BE2C (cell line): ENCODE measurements at places on chromosomes 7 and 10.
A peak's percentile ranks its signal among the peaks of the same experiment; 100 is the strongest.

DNA sequence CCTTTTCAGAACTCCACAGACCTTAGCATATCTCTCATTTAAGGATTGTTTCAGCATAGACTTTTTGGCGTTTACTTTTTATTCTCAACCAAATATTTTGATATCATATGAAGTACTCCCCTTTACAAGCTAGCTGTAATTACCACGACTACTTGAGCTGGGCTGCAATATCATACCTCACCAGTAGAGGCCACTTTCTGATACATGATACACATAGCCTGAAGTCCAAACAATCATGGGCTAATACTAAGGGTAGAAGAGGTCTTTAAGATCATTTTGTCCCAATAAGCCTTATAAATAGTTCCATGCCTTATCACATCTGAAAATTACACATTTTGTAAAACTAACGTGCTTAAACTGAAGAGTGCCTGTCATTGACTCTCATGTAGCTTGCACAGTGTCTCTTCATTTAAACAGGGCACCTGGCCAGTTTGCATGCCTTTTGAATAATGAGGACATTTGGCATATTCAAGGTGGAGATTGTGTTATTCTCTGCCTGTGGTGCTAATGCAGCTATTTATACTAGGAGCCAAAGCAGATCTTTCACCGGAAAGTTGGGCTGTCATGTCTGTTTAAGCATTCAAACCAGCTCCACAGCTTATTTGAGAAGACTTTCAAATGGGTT is 403.7 kb upstream of the ZMIZ1 start:
- DNase-seq = no peak

DNA sequence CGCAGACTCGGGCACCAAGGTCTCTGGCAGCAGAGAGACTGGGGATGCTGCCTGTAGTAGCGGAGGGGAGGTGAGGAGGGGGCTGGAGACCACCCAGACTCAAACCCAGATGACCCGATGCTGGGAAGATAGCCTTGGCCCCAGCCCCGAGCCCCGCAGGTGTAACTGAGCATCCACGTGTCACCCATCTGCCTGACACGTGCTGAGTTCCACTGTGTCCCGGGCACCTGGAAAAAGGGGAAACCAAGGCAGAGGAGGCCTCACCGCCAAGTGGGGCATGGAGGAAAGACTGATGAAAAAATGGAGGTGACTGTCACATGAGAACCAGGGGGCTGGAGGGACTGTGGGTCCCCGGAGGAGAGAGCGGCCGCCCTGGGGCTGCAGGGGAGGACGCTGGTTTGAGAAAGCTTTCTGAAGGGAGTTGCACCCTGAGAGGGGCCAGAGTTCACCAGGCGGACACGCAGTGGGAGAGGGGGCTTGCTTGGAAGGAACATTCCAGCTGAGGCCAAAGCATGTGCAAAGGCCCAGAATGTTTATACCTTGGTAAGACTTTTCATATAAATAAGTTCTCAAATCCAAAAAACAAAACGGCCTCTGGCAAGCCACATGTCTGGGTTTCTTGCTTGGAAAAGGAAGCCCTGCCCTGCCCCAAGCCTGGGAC is 27.4 kb upstream of the ELN start:
- DNase-seq = no peak

DNA sequence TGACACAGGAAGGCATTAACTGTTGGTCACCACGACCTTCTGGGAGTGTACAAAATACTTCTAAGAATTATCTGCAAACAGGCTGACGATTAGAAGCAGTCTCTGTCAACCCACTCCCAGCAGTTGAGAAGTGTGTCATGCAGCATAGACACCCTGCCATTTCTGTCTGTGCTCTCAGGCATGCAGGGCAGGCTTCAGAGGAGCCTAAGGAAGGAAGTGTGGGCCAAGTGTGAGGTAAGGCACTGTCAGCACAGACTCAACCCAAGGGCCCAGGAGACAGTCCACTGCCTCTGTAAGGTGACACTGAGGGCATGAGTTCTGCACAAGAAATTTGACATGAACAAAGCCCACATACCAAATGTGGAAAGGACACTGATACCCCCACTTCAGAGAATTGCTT is 109.0 kb upstream of the VIPR2 start:
- no peak for DNase-seq

- DNase-seq = no peak
Measured at GRCh38 chr10:79402951-79403350, 42.5 kb downstream of the ZCCHC24 start.

DNA sequence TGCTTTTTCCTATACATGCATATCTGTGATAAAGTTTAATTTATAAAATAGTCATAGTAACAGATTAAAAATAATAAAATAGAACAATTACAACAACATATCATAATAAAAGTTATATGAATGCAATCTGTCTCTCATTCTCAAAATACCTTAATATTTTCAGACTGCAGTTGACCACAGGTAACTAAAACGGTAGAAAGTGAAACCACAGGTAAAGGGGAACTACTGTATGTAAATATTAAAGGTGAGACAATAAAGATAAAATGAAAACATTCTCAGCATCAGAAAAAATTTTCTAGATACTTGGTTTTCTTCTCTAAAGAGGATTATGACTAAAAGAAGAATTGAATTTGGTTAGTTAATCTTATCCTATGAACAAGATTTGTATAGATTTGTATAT is 6.0 kb downstream of the FKBP14 start:
- no peak for DNase-seq

GRCh38 chr7:126079151-126079550 is 1149.5 kb upstream of the POT1 start:
- no peak for DNase-seq

DNA sequence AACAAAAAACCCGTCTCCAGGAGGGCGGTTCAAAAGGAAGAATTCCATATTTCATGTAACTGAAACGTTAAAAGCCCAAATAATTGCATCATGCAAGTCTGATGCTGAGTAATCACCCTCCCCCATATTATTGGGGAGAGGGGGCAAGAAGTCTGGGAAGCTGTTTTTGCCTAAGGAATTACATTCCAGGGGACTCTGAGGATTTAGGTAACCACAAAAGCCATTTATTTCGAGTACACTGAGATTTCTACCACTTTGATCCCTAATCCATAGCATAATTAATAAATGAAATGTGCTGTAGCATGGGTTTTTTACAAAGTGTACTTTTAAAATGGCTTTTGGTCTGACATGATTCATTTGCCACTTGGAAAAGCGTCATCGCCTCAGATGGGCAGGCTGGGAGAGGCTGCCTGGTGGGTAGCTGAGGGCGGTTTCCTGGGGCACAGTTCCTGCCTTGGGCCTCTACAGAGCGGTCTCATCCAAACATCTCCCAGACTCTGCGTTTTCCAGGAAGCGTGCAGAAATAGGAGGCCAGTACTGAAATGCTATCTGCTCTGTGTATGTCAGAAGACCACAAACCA is 106.5 kb downstream of the TCF7L2 start:
- no peak for DNase-seq

DNA sequence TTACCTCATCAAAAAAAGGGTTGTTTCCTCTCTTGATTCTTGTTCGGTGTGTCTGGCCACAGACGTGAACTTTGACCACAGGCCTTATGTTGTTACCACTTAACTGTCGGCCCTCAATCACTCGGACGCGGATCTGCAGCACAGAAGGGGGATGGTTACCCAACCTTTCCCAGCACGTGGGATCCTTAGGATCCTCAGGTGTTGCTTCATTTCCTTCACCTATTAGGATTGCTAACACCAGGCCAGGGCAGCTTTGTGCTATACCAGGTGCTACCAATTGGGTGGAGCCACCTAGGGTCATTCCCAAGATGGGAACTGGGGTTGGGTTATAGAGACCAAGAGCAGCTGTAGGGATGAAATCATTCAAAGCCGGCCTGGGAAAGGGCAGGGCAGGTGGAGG is 73.4 kb downstream of the MYOF start:
- no peak for DNase-seq

DNA sequence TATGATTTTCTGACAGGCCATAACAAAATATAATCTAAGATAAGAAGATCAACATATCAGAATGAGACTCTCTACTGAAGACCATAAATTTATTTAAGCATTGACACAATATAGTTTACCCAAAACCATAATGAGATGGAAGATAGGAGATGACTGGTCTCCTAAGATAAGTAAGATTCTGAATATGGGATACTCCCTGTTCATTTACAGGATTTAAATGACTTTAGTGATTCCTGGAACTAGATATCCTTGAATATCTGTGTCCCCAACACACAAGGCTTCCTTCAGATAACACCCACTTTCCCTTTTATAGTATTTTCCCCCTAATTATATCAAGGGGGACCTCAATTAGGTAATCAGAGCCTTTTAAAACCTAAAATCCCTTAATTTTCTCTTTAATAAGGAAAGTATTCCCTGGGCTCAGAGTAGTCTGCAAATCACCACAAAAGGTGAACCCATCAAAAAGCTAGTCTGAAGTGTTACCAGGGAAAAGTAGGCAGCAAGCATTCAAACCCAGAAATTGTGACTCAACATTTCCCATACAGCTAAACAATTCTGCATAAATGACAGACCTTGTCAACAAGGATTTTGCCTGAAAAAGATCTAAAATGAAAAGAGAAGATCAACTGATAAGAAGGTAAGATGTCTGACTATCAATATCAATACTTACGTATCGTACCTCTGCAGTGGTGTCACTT is 99.9 kb downstream of the CNOT4 start:
- DNase-seq = no peak

- no peak for DNase-seq
Measured at GRCh38 chr10:66784770-66785169, 141.1 kb upstream of the LRRTM3 start.

- DNase-seq = peak; percentile 49
Measured at GRCh38 chr7:2266911-2267310, 24.9 kb downstream of the NUDT1 start.

DNA sequence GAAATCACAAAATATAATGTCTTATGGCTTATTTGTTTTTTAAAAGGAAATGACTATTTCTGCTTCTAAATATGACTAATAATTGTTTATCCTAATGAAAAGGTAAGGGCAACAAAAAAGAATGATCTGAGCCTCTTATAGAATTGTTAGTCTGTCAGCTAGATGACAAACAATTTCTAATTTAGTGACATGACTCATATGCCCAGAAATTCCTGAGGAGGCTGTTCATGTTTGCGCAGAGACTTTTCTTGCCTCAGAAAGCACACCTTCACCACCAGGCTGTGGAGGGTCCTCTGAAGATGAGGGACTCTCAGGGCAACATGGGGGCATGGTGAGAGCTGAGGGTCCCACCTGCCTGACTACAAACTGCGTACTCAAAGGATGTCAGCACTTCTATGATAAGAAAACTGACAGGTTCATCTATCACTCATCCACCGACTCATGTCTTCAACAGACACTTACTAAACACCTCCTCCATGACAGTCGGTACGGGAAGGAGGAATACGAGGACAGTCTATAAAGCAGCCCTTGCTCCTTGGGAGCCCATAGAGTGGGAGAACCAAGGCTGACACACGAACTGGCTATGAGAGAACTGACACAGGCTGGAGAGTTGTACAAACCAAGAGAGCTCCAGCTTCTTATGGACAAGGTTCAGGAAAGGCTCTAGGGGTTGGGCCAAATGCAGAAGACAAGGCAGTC is 102.0 kb downstream of the PKD1L1 start:
- no peak for DNase-seq

DNA sequence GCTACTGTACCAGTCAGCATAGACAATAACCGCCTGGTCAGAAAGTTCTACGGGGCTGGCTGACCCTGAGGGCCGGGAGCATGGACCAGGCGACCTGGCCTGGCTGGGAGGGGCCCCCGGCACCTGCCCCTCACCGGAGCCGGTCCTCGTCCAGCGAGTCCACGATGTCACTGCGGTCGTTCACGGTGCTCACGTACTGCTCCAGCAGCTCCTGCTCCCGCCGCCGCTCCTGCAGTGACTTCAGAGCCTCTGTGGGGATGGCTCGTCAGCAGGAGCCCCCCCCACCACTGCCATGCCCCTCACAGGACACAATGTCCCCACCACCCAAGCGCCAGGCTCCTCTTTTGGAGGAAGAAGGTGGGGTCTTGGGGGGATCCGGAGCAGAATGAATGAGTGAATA is 22.7 kb downstream of the MICALL2 start:
- DNase-seq = no peak

GRCh38 chr7:2943851-2944601 is 99.6 kb downstream of the CARD11 start:
- no peak for DNase-seq

DNA sequence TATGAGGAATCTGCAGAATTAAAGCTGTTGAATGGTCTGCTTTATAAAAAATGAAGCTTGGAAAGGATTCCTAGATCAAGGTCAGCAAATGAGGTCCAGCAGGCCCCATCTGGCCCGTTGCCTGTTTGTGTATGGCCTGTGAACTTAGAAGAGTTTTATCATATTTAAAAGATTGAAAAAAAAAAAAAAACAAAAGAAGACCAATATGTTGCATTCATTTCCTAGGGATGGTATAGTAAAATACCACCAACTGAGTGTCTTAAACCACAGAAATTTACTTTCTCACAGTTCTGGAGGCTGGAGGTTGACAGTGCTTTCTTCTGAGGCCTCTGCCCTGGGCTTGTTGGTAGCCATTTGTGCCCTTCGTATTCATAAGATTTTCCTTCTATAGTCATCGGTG is 109.2 kb downstream of the PPP1R3A start:
- no peak for DNase-seq

- peak; percentile 86 for DNase-seq
Measured at GRCh38 chr10:6163364-6164270, 39.1 kb upstream of the PFKFB3 start.

DNA sequence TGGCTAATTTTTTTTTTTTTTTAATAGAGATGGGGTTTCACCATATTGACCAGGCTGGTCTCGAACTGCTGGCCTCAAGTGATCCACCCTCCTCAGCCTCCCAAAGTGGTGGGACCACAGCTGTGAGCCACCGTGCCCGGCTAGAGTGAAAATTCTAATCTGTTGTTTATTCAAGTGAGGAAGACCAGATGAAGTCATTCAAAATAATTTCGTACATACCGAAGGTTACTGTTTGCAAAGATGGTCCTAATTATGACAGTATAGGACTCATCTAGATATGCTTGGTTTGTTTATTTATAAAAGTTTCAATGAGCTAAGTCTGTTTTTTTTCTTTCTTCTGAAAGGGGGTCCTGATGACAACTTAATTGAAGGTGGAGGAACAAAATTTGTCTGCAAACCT is 376.8 kb downstream of the EXOC4 start:
- no peak for DNase-seq

DNA sequence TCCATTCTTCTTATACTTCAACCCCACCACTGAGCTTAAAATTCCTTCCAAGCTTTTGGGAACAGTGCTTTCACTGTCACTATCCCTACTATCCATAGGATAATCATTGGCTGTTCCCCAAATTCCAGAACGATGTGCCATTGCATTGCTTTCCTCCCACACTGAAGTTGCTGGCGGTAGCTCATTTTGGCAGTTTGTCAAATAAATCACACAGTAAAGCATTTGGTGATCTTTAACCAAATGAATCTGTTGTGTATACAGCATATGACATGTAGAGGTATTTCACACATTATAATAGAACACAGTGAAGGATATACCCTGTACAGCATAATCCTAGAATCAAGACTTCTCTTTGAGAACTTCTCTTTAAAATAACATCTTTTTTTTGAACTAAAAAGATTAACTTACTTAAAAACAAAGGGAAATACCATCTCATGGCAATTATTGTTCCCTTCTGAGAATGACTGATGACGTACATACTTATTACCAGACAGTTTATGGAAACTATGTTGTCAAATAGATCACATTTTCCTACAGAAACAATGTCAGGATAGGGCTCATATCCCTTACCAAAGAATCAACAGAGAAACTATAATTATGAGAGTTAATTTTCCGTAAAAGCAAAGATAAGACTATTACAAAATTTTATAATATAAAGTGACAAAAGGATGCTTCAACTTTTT is 93.6 kb downstream of the CTNNA3 start:
- DNase-seq = no peak

- no peak for DNase-seq
Measured at GRCh38 chr7:155881471-155882350, 69.4 kb upstream of the SHH start.
